Suprapubic skin (tissue), 4 donors: ENCODE measurements at places on chromosomes 7 and 10.

- DNase-seq = no peak
These were observed 290.5 kb upstream of the LRGUK start for GRCh38 chr7:133836666-133837065.

DNA sequence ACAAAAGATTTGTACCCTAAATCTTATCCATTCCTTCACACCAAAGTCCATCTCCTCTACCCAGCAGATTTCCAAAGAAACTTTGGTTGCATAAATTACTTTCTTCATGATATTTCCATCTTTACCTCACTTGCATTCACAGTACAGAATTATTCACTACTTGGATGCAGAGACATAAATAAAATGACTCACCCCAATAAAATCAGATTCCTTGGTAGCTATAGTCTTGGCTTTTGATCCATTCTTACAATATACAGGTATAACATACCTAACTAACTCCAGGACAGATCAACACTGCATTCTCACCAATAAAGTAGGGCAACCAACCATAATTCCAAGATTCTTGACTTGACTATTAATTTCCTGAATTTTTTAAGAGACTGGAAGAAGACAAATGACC is 815.1 kb downstream of the MAGI2 start:
- DNase-seq = no peak

DNA sequence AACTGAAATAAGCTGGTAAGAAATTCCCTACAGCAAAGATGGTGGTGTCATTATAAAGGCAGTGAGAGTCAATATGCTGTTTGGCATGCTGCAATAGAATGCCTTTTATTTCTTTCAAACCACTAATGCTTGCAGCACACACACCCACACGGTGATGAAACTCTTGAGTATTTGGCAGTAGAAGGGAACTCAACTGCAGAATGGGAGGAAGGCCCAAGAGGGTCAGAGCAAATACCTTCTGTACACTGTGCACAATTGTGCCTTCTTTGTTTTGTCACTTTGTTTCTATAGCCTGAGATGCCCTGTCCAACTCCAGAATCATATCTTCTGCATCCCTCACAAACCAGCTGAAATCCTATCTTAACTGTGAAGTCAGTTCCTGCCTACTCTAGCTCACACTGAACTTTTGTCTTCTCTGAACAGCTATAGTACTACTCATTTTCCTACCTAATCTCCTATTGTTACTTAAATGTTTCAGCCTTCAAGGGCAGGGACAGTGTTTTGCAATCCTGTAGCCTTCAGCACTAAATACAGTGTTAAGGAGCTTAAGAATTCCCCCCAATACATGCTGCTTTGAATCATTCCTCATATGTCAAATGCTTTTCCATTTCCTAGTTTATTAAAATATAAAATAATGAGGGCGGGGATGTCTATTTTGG is 22.2 kb downstream of the MMS19 start:
- no peak for DNase-seq

- no peak for DNase-seq
These were observed 513.7 kb downstream of the RPS24 start for GRCh38 chr10:78547397-78547796.

GRCh38 chr10:112906945-112907344 is 43.1 kb upstream of the TCF7L2 start:
- no peak for DNase-seq

- DNase-seq = no peak
These were observed 94.4 kb downstream of the JAZF1 start for GRCh38 chr7:28086198-28086597.

DNA sequence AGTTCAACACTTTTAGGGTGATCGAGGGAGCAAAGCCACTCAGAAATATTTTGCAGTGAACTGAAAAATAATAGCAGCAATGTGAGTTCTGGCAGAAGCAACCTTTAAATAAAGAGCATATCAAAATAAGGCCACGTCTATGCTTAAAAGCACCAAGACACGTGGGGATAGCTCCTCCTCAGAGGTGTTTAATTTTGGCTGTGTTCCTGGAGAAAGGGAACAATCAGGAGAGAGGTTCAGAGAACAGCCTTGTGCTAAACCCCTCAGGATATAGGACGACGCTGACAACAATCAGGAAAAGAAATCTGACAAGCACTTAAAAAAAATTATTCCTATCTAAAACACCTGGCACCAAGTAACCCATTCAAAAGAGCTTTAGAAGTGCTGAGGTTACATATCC is 471.9 kb upstream of the CELF2 start:
- no peak for DNase-seq

GRCh38 chr7:32494946-32495297 is 367 bp upstream of the AVL9 start:
- no peak for DNase-seq

DNA sequence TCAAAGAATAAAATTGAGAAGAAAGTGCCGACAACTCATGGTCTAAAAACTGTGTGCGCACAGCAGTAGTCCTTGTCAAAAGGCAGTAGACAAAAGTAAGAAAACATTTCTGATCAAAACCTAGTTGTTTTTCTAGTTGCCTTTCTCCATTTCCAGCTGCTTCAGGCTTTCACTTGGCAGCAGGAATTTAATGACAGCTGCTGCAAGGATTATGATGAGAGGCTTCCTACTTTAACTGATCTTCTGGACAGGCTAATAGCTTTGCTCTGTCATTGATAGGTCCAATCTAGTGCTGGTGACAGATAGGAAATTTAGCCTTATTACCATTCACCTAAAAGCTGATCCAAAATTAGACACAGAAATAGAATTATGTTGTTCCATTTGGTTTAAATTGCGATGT is 110.7 kb upstream of the SEMA3C start:
- DNase-seq = no peak

- DNase-seq = no peak
These were observed 177.3 kb upstream of the PFKP start for GRCh38 chr10:2890093-2890492.

GRCh38 chr10:11178606-11179515 is 161.2 kb downstream of the CELF2 start:
- DNase-seq = no peak

- DNase-seq = no peak
These were observed 51.9 kb upstream of the BAIAP2L1 start for GRCh38 chr7:98452791-98453190.

- no peak for DNase-seq
These were observed 2.0 kb downstream of the INSIG1 start for GRCh38 chr7:155299535-155300202.

DNA sequence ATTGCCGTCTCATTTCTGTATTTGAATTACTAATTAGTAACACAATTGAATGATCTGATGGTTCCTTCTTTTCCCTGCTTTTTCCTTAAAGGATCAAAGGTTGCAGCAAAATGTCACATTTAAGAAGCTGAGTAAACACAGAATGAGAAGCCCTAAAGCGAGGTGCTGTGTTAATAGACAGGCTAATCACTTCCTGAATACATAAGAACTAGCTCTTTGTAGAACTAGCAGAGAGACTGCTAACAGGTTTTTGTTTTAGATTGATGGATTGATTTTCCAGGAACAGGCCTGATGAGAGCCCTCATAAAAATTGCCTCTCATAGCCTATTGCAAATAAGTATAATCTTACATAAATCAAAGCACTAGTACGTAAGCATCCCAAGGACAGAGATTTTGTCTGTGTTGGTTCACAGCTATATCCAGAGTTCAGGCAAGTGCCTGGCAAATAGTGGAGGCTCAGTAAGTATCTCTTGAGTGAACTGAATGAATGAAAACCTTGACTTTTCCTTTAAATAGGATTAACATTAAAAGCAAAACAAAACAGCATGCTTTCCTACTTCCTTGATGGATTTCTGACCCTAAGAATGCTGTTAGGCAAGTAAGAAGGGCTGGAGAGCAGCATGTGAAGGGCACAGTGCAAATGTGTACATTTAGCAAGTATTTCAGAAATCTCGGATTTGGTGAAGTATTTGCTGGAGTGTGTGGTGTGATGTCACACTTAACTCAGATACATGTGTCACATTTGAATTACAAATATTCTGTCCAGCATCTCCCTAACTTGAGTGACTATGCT is 3.3 kb downstream of the TMEM229A start:
- DNase-seq = no peak

DNA sequence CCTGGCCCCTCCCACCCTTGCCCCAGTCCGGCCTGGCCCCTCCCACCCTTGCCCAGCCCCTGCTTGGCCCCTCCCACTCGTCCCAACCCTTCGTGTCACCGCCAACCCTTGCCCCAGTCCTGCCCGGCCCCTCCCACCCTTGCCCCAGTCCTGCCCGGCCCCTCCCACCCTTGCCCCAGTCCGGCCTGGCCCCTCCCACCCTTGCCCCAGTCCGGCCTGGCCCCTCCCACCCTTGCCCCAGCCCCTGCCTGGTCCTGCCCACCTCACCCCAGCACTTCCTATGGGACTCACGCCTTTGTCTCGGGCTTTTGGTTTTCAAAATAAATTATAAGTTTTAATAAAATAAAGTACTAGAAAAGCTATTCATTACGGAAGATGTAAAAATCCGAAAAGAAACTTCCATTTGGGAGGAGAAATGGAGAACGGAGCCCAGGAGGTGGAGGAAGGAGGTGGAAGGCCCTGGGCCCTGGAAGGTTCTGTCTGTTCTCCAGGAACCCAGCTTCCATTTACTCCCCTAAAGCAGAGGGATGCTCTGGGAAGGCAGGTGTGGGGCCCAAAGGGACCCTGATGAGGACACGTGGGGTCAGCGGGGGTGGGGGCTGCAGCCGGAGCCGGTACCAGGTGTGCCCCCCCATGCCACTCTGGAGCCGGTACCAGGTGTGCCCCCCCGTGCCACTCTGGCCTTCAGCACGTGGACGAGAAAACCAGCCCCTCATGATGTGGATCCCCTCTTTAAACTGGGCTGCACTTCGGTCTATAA is 52.2 kb downstream of the PWWP2B start:
- no peak for DNase-seq

DNA sequence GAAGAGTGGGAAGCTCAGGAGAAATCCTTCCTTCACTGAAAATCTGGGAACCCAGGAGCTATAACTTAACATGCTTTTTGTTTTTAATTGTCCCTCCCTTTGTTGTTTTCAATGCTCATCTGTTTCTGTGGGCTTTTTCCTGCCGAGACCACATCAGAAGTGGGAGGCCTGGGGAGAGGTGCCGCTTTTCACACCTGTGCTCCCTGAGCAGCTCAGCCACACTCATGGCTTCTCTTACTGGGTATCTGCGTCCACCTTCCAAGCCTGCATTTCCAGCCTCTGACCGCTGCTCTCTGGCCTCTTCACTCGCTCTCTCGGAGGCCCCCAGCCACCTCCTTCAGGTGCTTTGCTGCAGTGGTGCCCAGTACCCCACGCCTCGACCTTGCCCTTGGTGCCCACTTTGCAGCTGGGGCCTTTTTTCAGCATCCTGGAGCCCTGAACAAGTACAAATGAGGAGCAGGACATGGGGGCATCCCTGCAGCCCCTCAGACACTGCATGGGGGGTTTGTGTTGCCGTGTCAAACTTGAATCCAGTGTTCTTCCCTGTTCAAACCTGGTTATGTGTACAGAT is 9.9 kb downstream of the C7orf57 start:
- DNase-seq = no peak

DNA sequence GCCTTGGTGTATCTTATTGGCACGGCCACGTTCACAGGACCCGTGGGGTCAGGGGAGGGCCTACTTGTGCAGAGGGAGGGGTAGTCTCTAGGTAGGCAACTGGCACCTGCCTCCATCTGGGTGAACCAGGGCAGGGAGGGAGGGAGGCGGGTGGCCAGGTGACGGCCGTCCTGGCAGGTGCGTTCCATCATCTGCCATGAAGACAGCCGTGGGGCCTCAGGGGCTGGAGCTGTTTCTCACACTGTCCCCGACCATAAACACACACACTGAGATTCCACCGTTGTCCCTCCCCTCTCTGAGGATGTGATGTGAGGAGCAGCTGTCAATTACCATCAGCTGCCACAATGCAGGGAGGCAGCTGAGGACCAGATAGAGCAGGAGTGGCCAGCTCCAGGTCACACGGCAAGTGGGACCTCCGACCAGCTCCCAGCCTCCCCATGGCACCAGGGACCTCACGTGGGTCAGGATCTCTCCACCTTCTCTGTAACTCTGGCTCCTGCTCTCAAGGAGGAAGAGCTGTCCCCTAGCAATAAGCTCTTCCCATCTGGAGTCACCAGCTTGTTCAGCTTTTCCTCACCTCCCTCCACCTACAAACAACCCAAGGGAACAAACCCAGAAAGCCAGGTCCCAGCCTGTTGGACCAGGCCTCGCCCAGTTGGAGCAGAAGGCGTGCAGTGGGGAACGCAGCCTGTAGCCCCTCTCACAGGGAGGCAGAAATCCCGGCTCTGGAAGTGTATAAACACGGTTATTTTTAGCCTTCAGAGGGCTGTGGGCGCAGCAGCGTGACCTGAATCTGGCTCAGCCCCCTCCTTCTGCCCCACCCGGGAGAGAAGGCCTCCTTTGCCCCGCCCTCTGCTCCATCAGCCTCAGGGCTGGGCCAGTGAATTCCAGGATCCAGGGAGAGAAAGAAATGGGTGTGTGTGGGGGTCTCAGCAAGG is 33.1 kb downstream of the ZMIZ1 start:
- no peak for DNase-seq

- no peak for DNase-seq
These were observed 54.9 kb downstream of the KCNH2 start for GRCh38 chr7:150923196-150923595.

DNA sequence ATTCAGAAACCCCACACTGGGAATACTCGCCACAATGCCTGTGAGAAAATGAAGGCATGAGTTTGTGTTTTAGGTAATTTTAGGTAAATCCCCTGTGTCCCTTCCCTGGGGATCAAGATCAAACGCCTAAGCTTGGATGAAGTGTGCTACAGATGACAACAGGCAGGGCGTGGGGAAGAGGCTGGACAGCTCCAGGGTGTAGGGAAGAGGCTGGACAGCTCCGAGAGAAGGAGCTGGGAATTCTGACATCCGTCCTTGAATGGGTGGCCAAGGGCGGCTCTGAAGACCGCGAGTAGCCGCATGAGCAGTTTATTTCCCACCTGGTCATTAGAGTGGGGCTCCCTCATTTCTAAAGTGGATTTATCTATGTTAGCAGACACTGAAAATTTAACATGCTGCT is 109.7 kb downstream of the RAMP3 start:
- no peak for DNase-seq

DNA sequence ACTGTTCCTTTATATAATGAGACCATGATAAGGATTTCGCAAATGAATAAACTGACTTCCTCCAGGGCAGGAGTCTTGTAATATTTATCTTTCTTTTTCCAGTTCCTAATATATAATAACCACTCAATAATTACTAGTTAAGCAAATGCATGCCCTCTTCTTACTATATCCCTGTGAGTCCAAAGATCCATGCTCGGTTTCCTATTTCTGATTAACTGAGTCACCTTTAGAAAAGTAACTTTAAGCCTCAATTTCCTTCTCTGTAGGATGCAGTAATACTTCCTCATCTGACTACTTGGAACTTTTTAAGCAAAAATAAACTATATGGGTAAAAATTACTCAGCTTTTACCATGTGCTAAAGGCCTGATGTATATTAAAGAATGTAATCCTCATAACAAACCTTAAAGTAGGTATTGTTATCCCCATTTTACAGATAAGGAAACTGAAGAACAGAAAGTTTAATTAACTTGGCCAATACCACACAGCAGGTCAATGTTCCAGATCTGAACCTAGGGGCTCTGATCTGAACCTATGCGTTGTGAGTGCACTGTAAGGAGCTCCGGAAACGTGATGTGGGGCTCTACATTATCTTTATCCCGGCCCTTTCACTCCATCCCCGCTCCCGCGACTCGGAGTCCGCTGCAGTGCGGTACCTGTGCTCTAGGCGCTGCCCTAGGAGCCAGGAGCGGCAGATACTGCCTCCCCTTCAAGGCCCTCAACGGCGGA is 458 bp downstream of the COX15 start:
- no peak for DNase-seq

GRCh38 chr7:112001091-112001826 is 204.9 kb downstream of the DOCK4 start:
- DNase-seq = no peak

- DNase-seq = no peak
These were observed 167.8 kb downstream of the BAMBI start for GRCh38 chr10:28845009-28845682.
